AG09319 (cell line): ENCODE measurements at places on chromosomes 12 and 14.

DNA sequence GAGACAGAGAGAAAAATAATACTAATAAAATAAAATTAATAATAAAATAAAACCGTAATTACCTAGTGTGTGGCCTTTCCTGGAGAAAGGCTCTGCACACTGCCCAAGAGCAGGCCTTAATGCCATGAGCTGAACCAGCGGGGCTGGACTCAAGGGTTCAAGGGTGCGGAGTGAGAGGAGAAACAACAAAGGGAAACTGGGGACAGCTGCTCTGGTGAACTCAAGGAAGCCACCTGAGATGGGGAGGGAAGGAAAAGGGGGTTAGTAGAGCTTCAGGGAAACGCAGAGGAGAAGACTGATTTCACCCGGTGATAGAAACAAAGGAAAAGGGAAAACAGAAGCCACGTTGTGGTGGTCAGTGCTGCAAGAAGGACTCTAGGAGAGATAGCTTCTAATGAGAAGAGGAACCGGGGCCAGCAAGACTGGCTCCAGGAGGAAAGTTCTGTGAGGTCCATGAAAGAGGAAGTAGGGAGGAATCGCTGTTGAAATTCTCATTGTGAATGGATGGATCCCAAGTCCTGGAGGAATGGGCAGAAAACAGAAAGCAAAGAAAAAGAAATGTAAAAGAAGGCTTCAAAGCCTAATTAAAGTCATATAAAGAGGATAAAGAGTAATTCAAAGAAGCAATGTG lies 48.3 kb upstream of the BCL2L14 start:
- no peak for DNase-seq

GRCh38 chr14:53153702-53154112 lies 584 bp upstream of the DDHD1 start:
- DNase-seq = no peak

- DNase-seq = no peak
These were observed 139.1 kb downstream of the MDGA2 start for GRCh38 chr14:47536341-47536740.

GRCh38 chr14:92633274-92633616 lies 115.2 kb downstream of the LGMN start:
- DNase-seq = no peak

GRCh38 chr12:68505970-68506369 lies 104.7 kb upstream of the RAP1B start:
- no peak for DNase-seq
